ENCODE measurements at places on chromosomes 2 and 18.

GRCh38 chr2:197873293-197873701 is 68.9 kb downstream of the PLCL1 start:
- DNase-seq = no peak

GRCh38 chr2:186254759-186255158 is 231.3 kb upstream of the ZC3H15 start:
- DNase-seq = no peak

GRCh38 chr2:190653931-190654330 is 5.0 kb downstream of the NAB1 start:
- no peak for DNase-seq

- no peak for DNase-seq
Measured at GRCh38 chr18:27704736-27705361, 472.1 kb downstream of the CDH2 start.

DNA sequence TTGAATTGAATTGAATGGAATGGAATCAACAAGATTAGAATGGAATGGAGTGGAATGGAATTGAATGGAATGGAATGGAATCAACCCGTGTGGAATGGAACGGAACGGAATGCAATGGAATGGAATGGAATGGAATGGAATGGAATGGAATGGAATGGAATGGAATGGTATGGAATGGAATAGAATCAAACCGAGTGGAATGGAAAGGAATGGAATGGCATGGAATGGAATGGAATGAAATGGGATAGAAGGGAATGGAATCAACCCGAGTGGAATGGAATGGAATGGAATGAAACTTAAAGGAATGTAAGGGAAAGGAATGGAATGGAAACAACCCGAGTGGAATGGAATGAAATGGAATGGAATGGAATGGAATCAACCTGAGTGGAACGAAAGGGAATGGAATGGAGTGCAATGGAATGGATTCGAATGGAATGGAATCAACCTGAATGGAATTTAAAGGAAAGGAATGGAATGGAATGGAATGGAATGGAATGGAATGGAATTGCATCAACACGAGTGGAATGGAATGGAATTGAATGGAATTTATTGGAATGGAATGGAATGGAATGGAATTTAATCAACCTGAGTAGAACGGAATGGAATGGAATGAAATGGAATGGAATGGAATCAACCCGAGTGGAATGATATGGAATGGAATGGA is 1146.6 kb downstream of the RPIA start:
- DNase-seq = no peak

- DNase-seq = no peak
Measured at GRCh38 chr2:241850544-241851324, 8.0 kb downstream of the PDCD1 start.

DNA sequence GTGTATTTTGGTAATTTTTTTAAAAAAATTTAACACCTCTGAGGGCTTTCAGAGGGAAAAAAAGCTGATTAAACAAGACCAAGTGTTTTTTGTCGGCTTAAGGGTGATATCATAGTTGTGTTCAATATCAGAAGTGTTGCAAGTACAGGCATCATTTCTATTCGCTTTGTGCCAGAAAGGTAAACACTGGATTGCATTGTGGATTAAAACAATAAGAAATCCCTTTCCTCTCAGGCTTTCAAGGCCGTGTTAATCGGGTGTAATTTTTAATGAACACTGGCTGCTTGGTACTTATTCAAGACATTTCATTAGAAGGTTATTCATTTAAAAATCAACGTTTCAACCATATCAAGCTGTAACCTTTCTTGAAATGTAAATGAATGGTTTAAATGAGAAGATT is 18.3 kb downstream of the FIGN start:
- no peak for DNase-seq

DNA sequence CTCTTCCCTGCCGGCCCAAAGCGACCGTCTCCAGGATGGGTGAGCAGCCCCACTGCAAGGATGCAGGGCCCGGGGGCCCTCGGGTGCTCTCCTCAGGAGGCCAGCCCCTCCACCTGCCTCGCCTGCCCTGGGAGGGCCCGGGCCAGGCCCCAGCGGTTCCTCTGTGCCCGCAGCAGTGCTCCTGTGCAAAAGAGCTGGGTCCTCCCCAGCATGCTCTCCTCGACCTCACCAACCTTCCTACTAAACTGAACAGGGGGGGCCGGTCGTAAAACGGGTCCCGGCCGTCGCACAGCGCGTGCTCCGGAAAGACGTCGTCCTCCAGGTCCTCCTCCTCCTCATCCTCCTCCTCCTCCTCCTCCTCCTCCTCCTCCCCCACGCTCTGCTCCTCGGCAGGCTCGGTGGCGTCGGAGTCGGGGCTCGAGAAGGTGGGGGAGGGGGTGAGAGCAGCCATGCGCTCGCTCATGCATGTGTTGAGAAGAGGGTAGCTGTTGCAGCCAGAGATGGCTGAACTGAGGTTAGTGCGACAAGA is 62.9 kb downstream of the KIF1A start:
- no peak for DNase-seq

DNA sequence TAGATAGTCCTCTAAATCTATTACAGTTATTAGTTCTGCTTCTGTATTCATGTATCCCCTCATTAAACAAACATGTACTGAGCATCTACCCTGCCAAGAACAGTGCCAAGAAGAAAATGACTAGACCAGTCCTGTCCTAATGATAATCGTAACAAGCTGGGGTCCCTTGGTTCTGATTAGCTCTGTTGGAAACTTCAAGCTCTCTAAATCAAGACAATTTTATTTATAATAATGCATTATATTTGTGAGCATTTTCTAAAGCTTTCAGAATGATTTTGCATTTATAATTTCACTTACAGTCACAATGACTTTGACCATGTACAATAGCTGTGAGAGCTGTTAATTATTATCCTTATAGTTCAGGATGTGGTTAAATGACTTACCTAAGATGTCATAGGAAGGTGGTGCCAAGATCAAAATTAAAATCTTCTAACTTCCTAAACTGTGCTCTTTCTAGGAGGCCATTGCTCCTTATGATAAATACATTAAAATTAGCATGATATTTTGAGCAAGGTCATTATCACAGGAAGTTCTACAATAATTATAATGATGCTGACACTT is 336.5 kb upstream of the SLC39A10 start:
- no peak for DNase-seq

DNA sequence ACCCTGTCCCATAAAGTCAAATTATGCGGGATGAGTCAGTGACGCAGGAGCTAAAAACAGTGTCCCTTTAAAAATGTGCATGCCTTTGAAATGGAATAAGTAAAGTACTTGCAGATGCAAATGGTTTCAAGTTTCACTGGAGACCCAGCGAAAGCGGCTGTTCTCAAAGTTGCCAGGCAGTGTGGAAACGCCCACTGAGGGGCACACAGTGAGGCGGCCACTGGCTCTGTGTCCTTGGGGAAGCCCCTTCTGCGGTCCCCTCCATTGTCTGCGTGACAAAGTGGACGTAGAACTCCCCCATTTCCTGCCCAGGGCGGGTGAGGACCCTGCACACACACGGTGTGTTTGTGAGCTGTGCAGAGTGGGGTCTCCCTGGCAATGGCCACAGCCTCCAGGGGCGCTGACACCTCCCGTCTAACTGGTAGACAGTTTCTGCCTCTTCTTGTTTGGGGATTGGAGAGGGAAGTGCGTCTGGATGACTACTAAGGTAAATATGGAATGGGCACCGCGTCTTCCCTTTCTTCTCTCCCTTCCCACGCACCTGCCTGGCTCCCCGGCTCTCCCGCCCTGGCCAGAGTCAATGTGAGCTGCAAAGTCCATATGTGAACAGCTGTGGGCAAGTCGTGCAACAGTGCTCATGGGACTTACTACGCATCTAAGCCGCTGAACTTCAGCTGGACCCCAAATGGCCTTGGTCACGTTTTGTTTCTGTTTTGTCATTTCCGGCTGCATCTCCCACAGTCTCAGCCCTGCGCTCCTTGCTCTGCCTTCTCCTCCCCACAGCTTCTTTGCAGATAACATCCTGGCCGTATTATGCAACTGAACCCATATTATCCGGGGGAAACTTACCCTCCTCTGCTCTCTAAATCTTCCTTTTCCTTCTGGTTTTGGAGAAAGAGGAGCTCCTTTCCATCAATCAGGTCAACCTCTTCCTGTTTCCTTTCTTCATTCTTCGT is 33.7 kb upstream of the ZNF516 start:
- DNase-seq = no peak

GRCh38 chr18:286515-287310 is 18.9 kb upstream of the THOC1 start:
- no peak for DNase-seq

GRCh38 chr2:85971366-85971765 is 82.6 kb upstream of the ST3GAL5 start:
- DNase-seq = no peak

DNA sequence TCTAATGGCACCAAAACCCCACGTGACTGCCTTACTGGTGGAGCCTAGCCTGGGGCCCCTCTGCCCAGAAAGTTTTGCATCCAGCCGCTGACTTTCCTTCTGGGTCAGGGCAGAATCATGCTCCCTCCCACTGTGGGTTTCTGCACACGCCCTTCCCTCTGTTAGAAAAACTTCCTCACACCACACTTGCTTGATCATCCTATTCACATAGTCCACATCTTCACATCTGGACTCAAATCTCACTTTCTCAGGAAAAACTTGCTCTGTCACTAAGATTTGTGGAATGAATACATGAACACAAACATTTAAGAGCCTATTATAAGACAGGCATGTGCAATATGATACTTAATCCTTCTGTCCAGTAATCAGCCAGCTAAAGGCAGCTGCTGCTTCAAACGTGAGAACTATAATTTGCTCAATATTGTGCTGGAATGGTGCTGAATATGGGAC is 274.7 kb downstream of the RND3 start:
- DNase-seq = no peak

DNA sequence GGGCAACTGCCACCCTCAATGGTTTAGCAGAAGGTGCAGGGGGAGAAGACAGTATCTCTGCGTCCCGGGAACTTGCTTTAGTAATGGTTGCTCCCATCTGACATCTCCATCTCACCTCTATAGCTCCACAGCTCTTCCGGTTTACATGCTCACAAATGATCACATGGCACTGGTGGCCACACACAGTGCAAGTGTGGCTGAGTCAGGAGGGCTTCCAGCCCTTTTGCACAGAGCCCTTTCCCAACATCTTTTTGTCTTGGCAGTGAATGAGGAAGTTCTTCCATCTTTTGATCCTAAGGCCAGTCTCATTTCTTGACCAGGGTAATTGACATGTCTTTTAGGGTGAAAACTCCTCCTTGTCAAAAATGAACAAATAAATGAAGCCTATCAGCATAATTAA is 347.7 kb downstream of the LPIN1 start:
- no peak for DNase-seq

DNA sequence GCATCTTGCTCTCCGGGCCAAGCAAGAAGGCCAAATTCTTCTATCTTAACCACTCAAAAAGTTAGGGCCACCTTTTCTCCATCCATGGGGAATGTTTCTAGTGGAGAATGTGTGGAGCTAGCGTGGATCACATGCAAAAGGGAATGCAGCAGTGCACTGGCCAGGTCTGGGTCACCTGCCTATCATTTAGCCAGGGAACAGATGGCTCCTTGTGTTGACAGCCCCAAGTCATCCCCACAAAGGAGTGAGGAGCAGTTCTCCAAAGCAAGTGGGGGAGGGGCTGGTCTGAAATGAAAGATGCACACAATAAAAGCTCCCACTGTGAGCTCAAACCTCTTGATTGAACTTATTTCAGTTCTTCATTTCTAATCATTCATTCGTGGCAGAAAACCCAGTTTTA is 19.1 kb downstream of the EPB41L3 start:
- no peak for DNase-seq

DNA sequence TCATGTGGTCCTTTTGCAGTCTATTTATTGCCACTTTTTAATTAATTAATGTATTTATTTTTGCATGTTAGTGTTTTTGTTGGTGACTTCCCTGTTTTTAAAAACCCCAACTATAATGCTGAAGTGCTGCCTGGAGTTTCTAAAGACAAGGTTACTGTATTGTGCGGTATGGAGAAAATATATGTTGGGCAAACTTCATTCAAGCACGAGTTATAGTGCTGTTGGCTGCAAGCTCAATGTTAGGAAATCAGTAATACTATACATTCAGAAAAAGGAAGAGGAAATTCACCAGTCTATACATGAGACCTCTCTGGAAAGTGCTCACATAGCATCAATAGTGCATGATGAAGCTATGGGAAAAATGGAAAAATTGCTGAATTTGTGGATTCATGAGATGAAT is 15.4 kb upstream of the RBMS1 start:
- DNase-seq = no peak

- DNase-seq = no peak
Measured at GRCh38 chr2:72128843-72129227, 18.8 kb downstream of the CYP26B1 start.

DNA sequence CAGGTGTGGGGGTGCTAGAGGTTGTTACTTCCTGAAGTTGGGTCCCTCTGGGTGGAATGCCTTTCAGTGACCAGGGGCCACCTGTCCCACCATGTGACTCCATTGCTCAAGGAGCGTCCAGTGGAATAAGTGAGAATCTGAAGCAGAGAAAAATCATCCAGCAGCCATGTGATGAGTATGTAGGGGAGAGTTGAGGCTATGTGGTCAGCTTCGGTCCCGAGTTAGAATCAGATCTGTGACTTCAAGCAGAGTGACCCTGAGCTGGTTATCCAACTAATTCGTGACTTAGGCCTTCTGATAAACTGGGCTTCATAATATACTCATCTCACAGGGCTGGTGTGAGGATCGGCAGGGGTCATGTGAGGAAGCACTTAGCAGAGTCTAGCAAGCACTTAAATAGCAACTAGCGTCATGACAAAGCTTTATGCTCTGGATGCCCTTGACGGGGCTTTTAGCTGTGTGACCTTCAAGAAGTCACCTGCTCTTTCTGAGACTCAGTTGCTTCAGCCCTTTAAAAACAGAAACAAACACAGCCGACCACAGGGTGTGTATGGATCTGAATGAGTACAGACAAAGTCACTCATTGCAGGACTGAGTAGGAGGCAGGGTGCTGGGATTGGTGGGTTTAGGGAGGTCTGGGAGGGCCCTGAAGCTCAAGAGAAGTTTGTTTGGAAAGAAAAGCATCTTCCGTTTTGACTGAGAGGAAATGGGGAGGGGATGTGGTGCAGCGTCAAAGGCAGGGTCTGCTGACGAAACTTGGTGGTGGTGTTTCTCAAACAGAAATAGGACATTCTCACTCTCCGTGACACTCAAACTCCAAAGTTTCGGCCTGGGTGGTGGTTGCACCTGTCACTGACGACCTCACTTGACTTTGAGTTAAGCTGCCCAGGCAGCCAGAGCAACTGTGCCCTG is 264.0 kb upstream of the CXCR4 start:
- peak; percentile 92 for DNase-seq

GRCh38 chr18:57655740-57656139 is 34.1 kb upstream of the NARS1 start:
- no peak for DNase-seq

GRCh38 chr18:63273222-63273927 is 46.2 kb downstream of the BCL2 start:
- DNase-seq = no peak

DNA sequence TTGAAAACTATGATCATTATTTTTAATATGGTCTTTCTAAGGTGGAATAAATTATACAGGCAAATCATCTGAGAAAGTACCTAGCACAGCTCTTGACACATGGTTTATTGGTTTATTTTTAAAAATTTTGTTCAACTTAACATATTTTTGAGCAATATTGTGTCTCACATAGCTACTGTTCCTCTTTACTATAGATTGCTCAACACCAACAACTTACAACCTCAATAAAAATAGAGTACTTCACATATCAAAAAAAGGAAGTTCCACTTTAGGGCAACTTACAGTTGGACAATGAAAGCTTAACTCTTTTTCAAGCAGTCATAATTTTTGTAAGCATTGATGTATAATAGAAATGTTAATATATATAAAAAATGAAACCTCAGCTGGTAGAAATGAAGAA is 440.9 kb upstream of the UBE2E3 start:
- no peak for DNase-seq

Measured in stimulated activated CD4-positive, alpha-beta T cell treated with anti-CD3 and anti-CD28 coated beads, Interleukin-1b, Interleukin-23, amount 100 ng/mL, for 48 hours (primary cell).